Activated naive CD4-positive, alpha-beta T cell (primary cell): ENCODE measurements at places on chromosomes 7 and 10.

DNA sequence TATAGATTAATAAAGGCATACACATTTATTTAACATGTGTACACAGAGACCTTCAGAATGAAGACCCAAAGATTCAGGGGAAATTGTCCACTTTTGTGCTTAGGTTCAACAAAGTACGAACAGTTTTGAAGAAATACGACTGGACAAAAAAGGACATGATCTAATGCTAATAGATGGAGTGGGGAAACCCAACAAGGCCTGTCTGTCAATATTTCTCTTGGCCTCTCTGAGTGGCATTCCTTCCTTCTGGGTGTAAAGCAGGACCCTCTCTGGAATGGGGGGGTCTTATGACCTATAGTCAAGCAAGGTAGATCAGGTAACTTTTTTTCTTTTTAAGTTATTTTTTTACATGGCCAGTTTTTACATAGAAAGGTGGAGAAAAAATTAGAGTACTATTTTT, 222.3 kb upstream of the IGFBP3 start:
- DNase-seq = no peak

DNA sequence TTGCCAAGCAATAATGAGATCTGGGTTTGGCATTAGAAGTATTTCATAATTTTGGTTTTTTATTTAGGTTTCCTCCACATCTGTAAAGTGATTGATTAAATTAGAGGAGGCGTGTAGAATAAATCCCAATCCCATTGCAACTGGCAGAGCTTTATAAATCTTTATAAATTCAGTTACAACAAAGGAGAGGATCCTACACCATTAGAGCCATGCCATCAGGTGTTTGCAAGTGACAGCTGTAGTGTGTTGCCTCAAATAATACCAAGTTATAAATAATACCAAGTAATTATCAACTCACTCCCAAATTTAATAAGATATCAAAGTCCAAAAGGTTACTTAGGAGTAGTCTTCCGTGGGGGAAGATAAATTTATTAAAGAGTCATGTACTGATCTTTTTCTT, 62.2 kb downstream of the PODXL start:
- no peak for DNase-seq

DNA sequence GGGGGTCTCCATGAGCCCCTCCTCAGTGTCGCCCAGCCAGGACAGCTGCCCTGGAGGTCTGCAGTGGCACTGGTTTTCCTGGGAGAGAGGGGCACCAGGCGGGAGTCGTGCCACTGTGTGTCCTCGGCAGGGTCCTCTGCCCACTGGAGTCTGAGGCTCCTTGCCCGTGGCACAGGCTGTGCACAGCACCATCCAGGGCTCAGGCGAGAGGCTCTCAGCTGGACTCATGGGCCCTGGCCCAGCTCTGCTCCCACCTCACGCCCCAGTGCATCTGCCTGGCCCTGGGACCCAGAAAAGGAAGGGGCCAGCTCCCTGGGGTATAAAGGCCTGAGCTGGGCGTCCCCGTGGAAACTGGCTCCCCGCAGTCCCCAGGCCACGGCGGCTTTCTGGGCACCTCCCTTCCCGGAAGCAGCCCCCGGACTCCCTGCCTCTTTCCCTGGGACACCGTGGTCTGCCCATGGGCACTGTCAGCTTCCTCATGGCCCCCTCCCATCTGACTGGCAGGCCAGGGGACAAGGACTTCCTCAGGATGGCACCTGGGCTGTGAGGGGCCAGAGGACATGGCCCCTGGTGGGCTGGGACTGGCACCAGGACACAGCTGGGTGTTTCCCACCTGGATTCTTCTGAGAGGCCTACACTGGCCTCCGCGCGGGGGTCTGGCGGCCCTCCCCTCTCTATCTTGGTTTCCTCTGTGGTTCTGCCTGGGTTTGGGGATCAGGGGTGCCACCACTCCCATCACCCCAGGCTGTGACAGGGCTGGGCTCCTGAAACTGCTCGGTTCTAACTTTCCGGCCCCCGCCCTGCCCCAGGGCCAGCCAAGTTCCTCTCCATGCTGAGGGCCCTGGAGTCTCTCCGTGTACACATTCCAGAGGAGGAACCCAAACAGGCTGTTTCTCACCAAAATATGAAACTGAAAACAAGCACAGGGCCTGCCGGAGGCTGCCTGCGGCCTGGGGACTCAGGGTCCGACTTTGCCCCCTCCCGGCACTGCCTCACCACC, 5.5 kb downstream of the FOXL3 start:
- DNase-seq = no peak

DNA sequence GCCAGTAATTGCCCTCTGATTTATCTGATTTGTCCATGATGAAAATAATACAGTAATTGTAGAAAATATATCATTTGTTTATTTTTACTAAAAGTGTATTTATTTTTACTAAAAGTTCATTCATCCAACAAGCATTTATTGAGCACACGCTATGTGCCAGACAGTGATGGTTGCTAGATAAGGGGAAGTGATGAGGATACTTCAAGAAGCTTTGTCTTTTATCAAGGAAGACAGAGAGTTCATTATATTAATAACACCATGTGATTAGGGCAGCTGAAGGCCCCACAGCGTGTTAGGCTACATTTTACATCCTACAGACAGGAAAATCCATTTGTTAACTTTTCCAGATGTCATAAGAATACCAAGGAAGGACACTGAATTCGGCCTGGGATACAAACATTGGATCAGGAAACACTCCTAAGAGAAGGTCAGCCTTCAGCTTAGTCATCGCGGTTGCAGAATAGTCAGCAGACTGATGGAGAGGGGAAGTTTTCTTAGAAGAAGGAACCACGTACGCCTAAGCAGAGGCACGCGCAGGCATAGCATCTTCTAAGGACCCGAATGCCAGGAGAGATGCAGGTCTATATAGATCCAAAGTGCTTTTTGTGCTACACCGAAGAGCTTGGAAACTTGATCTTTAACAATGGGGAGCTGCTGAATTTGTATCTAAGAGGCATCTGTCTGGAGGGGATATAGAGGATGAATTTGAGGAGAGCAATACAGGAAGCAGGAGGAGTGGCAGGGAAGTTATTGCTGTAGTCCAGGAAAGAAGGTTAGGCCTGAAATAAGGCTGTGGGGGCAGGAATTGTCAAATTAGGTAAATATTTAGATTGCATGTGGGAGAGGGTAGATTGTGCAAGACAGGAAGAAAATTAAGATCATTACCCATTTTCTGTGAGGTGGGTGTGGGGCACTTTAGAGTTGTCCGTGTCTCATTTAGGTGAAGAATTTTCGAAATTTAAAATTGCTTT, 85.7 kb downstream of the LRGUK start:
- no peak for DNase-seq

DNA sequence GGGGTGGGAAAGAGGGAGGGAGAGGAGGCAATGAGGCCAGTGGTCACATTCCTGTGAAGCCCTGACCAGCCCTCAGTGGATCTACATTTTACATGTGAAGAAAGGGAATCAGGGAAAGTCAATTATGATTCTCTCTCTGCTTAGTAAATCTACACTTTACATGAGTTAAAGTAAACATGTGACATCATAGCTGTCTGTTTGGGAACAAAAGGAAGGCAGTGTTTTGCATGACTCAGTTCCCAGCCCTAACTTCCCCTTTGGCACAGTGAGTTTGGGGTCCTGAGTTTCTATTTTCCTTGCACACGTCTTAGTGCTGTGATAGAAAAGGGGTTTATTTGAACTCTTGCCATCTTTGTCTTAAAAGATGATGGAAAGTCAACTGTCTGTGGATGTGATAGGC, 615.1 kb downstream of the SDK1 start:
- DNase-seq = no peak

GRCh38 chr10:27192284-27192683, 37.1 kb downstream of the MASTL start:
- no peak for DNase-seq

- DNase-seq = no peak
These were observed 155.2 kb downstream of the CUX1 start for GRCh38 chr7:101972627-101973026.

- no peak for DNase-seq
These were observed 192.2 kb upstream of the LRGUK start for GRCh38 chr7:133934977-133935330.

DNA sequence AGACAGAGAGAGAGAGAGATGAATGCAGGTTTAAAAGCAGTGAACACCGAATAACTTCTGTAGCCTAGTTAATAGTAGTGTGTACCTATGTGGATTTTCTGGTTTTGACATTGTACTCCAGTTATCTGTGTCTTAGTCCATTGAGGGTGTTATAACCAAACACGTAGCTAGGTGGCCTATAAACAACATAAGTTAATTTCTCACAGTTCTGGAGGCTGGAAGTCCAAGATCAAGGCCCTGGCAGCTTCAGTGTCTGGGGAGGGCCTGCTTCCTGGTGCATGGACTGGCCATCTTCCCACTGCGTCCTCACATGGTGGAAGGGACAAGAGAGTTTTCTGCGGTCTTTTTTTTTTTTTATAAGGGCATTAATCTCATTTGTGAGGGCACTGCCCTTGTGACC, 23.5 kb downstream of the AOC1 start:
- DNase-seq = no peak

GRCh38 chr10:109737626-109738025, 185.7 kb downstream of the XPNPEP1 start:
- DNase-seq = no peak

DNA sequence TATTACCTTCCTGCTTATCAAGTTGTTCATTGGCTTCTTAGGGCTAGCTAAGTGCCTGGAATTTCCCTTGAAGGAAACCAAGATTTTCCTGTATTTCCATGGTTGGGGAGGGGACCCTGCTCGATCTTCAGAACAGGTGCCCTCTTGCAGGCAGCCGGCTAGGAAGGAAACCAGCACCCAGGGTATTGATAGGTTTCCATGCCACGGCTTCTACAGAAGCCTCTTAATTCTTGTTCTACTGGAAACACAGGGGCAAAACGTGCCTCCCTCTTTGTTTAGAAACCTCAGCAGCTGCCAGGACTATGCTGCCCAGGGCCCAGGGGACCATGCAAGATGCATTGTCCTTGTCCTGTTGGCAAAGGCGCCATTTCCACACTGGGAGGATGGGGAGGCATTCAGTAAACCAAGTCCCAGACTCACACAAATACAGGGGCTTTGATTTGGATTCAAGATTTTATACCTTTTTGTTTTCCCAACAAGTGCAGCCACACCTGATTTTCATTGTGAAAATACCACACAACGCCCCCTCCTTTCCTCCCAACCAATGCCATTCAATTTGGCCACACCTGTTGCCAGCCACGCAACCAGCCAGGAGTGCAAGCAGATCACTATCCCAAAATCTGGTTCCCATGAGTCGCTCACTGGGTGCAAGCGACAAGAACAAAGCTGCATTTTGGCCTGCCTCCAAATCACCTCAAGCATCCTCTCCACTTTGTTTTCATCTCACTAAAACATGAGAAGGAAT, 29.6 kb downstream of the C10orf71 start:
- DNase-seq = no peak

DNA sequence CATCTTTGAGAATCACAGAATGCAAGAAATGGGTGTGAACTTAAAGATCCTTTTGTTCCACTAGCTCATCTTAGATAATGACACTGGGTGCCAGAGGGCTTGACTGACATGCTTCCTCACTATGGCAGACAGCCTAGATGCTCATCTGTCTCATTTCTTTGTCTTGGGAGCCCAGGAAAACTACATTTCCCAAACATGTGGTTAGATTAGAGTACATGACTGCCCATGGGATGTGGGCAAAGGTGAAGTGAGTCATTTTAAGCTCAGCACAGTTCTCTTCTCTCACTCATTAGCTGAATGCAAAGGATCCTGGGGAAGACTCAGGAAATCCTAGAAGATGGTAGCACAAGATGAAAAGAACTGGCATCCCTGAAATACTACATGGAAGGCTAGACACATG, 32.5 kb upstream of the TBX20 start:
- DNase-seq = no peak

- DNase-seq = no peak
These were observed 27.1 kb upstream of the DNMBP start for GRCh38 chr10:100036850-100037249.

DNA sequence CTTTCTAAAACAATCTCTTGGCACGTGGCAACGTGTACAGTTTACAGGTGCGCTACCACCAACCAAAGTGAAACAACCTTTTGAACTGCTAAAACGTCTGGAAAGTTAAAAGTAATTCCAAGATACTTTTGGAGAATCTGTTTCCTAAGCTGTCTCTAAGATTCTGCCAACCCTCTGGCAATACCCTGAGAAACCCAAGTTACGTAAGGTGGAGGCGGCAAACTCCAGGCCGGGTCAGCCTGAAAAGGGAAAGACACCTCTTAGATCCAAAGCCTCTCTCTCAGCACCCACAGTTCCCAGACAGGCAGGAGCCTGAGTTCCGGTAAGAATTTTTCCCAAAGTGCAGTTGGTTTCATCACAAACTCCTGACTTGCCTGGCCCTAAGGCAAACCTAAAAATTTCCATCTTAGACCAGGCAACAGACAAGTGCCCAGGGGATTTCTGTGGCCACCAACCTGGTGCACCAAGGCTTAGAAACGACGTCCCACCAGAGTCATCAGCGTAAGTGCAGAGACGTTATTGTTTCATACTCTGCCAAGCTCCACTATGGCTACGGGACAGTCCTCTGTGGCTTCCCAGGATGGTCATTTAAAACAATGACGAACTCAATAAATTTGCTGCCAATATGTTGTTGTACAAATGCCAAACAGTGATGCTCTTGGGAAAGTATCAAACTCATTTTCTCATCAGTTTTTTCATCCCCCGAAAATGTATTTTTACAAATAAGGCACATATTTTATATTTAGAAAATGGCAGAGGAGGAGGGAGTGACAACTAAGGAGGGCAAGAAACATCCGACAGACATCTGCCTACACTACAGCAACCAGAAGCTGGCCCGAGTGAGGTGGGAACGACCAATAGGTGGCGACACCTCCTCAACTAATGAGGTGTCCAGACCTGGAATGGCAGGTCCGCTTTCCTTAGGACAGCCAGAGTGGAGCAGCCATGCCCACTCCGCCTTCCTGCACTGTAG, 205.8 kb upstream of the FRMD4A start:
- DNase-seq = peak; percentile 11

- no peak for DNase-seq
These were observed 637.2 kb downstream of the INHBA start for GRCh38 chr7:41065663-41066062.

DNA sequence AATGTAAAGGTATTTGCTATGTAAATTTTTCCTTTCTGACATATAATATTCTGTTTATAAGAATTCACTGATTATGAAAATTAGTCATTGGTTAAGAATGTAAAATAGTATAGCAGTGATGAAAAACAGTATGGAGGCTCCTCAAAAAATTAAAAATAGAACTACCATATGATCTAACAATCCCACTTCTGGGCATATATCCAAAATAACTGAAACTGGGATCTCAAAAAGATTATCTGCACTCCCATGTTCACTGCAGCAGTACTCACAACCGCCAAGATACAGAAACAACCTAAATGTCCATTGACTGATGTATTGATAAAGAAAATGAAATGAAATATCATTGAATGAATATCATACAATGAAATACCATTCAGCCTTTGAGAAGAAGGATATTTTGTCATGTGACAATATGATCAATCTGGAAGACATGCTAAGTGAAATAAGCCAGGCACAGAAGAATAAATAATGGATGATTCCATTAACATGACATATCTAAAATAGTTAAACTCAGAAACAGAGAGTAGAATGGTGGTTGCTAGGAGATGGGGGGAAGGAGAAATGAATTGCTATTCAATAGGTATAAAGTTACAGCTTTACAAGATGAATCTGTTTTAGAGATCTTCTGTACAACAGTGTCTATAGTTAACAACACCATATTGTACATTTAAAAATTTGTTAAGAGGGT, 14.0 kb downstream of the C10orf88 start:
- no peak for DNase-seq

- no peak for DNase-seq
These were observed 220.8 kb upstream of the GPR26 start for GRCh38 chr10:123445261-123445775.

GRCh38 chr10:78451592-78451991, 417.9 kb downstream of the RPS24 start:
- no peak for DNase-seq

GRCh38 chr10:101965075-101965765, 90.8 kb downstream of the ARMH3 start:
- DNase-seq = no peak
